ENCODE measurements at places on chromosomes 2 and 18.
A peak's percentile ranks its signal among the peaks of the same experiment; 100 is the strongest.

DNA sequence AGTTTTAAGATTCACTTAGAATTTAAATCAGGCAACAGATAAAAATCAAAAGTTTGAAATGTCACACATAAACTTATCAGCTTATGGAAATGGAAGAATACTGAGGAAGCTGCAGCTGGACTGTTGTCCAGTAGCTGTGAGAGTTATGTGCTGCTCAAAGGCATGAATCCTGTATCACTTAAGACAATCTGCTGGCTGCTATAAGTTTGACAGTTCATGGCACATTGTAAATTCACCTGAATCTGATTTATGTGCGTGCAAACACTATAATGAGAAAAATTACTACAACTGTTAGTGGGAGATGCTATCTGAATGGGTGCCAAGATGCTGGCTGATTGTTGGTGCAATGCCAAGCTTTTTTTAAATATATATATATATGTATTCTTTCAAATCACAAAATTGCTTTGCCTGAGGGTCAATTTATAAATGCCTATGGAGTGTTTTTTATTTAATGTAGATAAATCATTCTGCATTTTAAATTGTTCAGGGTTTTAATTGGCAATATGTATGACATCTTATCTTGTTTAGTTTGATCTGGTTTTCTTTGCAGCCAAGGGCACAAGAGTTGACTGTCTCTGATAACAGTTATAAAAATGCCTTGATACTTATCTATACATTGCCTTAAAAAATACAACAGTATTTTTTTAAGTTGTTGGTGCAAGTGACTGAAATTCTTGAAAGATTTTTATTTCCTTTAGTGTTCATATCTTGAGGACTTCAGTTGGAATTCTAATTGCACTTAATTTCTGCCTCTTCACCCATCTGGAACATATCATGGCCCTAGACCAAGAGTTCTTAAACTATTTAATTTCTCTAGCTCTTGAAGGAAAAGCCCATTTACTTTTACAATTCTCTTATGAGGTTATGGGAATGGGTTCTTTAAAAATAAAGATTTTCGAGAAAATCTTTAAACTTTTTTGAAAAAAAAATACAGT lies 48.7 kb downstream of the CAVIN2 start:
- no peak for DNase-seq

GRCh38 chr18:39746201-39746600 lies 2180.6 kb upstream of the CELF4 start:
- DNase-seq = no peak

DNA sequence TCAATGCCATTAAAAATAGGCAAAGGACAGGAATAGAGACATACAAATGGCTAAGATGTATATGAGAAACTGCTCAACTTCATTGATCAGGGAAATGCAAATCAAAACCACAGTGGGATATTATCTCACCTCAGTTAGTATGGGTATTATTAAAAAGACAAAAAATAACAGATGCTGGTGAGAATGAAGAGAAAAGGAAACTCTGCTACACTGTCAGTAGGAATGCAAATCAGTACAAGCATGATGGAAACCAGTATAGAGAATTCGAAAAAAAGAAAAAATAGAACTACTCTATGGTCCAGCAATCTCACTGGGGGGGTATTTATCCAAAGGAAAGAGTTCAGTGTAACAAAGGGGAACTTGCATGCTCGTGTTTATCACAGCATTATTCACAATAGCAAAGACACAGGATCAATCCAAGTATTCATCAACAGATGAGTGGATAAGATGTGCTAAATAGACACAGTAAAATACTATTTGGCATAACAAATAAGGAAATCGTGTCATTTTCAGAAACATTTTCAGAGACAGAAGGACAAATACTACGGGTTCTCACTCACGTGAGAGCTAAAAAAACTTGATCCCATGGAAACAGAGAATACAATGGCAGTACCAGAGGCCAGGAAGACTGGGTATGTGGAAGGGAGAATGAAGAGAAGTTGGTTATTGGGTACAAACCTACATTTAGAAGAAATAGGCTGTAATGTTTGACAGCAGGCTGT lies 60.6 kb downstream of the CCDC74A start:
- DNase-seq = no peak

DNA sequence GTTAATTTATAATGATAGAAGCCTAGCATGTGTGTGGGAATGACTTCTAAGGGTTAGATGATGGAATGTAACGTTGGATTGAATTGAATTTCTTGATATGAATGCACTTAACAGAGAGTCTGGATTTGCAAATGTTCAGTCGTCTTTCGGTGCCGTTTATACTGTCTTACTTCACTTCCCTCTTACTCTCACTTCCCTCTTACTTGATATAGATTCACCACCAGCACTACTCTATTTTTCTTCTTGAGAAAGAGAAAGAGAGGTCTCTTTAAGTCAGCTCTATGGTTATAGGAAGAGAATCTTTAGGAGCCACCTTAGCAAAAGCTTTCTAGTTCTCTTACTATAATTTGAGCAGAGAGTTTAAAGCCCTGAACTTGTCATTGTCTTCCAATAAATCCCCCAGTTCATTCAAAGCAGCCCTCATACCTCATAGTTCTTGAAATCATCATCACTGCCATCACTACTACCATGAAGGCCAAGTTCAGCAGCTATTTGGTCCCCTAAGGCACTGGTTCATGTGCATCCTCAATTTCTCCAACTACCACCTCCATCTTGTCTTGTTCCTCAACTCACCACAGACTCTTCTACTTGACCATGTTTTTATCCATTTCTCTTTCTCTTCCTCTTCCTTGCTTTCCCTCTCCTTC lies 501.7 kb upstream of the TCF4 start:
- no peak for DNase-seq

- DNase-seq = peak; percentile 57
Observed at GRCh38 chr2:174012347-174013314, 47.5 kb upstream of the SP3 start.

DNA sequence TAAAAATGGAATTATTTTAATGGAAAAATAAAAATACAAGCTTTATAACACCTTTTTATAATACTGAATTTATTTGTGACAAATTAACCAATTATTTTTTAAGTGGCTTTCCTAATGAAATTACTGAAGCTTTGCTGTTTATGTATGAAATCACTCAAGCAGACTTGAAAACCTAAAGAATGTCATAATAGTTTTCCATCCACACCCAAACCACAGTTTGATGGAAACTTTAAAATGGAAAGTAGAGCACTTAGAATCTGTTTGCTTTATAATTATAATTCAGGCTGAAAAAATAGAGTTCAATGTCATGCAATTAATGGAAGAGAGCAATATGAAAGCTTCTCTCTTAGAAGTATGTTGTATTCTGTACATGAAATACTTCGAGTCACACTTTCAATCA lies 31.6 kb upstream of the WDR75 start:
- DNase-seq = no peak

- no peak for DNase-seq
Observed at GRCh38 chr2:234611209-234611608, 114.3 kb upstream of the ARL4C start.
